ENCODE measurements at places on chromosomes 11 and 22.

GRCh38 chr22:19810381-19811201 lies 44.1 kb downstream of the GNB1L start:
- DNase-seq = no peak

- no peak for DNase-seq
Observed at GRCh38 chr11:64787526-64788320, 9.4 kb upstream of the SF1 start.

GRCh38 chr11:15849257-15849656 lies 507.1 kb downstream of the SOX6 start:
- no peak for DNase-seq

GRCh38 chr22:48398181-48398905 lies 1429.3 kb downstream of the BRD1 start:
- DNase-seq = no peak

DNA sequence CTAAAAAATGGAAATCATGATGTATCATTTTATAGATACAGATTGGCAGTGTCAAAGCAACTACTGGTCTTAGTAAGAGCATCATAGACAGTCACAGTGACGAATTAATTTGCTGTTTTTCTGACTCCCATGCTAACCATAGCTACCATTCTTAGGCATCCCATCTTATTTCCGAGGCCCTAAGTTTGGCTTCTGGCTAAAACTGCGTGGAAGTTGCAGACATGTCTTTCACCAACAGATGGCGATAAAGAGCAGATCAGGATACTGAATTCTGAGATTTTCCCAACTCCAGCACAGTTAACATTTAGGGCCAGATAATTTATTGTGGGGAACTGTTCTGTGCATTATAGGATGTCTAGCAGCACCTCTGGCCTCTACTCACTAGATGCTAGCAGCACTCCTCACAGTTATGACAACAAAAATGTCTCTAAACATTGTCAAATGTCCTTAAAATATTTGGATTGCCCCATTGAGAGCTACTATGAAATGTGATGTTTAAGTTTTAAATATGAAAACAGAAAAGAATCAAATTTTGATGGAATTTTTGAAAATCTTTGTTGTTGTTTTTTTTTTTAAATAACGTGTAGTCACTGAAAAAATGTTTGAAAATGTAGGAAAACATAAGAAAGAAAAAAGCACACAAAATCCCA lies 16.3 kb downstream of the OR2AG2 start:
- DNase-seq = no peak

- no peak for DNase-seq
Observed at GRCh38 chr11:12993626-12994025, 15.5 kb upstream of the RASSF10 start.

GRCh38 chr11:114179234-114179941 lies 116.8 kb upstream of the NNMT start:
- peak; percentile 93 for DNase-seq

DNA sequence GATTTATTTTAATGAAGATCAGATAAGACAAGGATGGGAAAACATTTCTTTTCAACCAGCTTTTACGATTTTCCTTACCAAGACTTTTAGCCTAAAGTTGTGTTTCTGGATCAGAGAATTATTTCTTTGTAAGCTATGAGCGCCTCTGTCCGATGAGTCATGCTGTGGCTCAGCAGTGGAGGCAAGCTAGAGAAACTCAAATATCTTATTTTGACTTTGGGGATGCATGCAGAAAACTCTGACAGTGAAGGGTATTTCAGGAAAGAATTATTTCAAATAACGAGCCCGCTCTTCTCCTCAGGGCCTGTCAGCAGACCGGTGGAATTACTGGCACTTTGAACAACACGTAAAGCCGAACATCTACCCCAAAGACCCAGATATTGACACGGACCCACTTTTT lies 77.9 kb upstream of the OR5AK2 start:
- DNase-seq = no peak

DNA sequence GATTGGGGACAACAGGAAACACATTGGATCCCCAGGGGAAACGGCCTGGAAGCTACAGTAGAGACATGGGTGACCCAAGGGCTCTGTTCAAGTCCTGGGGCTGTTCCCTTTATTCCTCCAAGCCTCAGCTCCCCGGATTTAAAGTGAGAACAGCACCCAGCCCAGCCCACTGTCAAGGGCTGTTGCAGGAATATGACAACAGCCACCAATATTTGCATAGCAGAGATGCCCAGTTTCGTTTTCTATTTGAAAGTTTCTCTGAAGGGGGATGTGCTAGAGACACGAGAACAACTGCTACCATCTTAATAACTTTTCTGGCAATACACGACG lies 81.1 kb upstream of the WNT7B start:
- no peak for DNase-seq

GRCh38 chr11:83140691-83141455 lies 16.1 kb upstream of the PCF11 start:
- DNase-seq = no peak

DNA sequence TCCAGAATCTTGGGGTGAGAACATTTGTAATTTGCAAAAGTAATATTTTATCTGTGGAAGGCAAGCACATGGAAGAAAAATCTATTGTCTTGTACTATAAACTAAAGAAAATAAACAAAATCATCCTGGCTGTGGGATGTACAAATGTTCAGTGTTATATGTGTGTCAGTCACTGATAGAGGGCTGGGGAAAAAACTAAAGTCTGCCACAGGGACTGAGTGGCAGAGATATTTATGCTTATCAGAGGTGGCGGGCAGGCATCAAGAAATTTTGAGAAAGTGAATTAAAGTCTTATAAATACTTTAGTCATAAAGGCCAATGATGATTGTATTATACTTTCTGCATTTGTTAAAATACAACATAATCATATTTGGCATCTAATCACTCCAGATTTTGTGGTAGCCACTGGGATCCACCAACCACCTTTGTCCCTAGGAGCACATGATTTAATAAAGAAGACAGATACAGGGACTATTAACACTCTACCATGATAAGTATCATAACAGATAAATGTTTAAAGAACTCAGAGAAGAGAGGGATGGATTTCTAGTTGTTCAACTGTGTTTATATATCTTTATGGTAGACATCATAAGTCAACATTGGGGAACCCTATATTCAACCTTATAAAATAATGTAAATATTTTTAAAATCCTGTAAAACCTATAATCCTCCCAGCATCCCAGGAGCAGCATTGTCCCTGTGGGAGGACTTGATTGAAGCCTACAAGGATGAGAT lies 2.6 kb upstream of the ENDOD1 start:
- no peak for DNase-seq

- DNase-seq = no peak
Observed at GRCh38 chr22:19043121-19044085, 78.8 kb downstream of the DGCR2 start.

Data from cerebellar nuclear complex (tissue), 1 donor.